ENCODE measurements at places on chromosomes 12 and 14. TPM values are rescaled to one million over a fixed set of nuclear protein-coding genes. Genes with fewer than 3 reads are reported as not detected.

Gene C12orf60
- polyA plus RNA-seq, result 0.95 TPM

GRCh38 chr14:66315548-66315947 is 170.6 kb upstream of the CCDC196 start:
- DNase-seq, result no peak

DNA sequence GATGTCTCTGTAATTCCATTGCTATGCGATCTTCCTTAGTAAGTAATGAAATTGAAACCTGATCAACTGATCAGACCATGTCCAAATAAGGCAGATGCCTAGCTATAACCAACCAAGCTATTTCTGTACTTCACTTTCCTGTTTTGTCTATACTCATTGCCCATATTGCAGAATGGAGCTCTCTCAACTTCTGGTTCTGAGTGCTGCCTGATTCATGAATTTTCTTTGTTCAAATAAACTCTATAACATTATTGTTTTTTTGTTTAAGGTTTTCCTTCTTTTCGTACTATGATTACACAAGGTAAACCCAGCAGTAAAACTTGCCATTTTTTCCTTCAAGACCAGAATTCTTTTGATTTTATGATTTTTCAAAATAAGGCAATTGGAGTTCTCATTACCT is 16.3 kb downstream of the COX16 start:
- no peak for DNase-seq

- no peak for DNase-seq
Measured at GRCh38 chr14:97036086-97036852, 239.1 kb downstream of the VRK1 start.

DNA sequence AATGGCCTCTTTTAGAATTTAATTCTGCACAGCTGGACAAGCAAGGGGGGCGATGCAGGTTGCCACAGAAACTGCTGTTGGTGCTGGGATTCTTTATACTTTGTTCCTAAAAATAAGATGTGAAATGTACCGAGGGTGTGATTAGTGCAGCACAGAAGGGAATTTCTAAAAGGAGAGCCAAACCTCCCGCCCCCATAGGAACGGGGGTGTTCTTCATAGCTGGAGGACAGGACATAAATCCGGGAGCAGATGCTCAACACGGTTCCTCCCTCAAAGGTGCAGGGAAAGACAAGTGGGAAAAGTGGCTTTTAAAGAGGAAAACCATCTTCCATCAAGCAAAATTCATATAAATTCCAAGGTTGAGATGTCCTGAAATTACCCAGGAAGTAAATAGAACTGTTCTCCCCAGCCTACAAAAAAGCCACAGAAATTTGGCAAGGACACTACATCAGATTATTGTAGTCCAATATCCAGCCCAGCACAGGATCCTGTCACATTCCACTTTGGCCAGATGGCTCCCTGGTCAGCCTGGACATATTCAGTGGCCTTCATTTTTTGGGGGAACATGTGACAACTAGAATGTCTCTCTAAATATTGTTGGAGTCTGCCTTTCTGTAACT is 51.4 kb upstream of the TMX1 start:
- DNase-seq, result peak; percentile 22

DNA sequence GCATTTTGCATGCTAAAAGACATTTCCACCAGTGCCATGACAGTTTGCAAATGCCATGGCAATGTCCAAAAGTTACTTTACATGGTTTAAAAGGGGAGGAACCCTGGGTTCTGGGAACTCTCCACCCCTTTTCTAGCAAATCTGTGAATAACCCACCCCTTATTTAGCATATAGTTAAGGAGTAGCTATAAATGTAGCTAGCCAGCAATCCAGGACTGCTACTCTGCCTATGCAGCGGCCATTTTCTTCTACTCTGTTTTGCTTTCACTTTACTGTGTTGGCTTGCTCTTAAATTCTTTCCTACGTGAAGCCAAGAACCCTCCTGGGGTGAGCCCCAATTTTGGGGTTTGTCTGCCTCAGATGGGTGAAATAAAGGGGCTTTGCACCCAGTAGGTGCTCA is 141.0 kb downstream of the PTPN11 start:
- no peak for DNase-seq

Gene KRT6A
- not detected for polyA plus RNA-seq

DNA sequence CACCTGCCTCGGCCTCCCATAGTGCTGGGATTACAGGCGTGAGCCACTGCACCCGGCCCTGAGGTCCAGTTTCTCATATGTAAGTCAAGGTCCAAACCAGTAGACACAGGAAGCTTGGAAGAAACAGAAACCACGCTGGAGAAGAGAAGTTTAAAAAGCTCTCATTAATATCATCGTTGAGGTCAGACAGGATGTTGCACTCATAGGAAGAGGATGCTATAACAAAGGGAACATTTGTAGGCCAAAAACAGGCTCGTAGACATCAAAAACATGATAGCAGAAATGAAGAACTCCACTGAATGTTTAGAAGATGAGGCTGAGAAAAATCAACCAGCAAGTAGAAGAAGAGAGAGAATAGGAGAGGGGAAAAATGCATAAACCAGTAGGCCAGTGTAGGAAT is 46.8 kb downstream of the ACACB start:
- no peak for DNase-seq

DNA sequence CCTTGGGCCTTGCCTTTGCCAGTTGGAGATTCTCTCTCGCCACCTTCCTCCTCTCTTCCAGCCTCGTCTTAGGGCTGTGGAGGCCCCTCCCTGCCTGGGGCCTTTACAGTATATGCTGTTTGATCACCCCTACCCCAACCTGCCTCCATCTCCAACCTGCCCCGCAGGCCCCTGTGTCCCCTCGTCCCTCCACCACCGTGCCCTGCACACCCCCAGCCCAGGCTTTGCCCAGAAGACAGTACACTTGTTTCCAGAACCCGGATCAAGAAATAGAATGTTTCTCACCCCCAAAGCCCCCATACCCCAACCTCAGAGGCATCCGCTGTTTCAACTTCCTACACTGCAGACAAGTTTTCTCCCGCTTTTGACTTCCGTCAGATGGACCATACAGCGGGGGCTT is 202.3 kb upstream of the C14orf180 start:
- no peak for DNase-seq

DNA sequence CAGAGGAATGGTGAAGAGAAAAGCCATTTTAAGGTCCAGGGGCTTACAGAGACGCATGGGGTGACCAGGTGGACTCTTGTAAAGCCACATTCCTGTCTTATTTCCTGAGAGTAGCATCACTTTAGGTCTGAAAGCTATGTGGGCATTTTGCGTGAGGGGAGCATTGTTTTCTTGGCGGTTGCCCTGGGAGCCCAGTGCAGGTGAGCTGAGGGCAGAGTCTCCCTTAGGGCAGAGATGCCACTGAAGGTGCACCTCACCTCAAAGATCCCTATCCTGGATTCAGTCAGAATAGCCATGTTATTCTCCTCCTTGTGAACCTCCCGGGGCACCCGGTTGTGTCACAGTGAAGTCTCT is 12.4 kb downstream of the GLRX5 start:
- no peak for DNase-seq

Gene C12orf50
- 0.54 TPM for polyA plus RNA-seq

Gene STRAP
- 129 TPM for polyA plus RNA-seq

DNA sequence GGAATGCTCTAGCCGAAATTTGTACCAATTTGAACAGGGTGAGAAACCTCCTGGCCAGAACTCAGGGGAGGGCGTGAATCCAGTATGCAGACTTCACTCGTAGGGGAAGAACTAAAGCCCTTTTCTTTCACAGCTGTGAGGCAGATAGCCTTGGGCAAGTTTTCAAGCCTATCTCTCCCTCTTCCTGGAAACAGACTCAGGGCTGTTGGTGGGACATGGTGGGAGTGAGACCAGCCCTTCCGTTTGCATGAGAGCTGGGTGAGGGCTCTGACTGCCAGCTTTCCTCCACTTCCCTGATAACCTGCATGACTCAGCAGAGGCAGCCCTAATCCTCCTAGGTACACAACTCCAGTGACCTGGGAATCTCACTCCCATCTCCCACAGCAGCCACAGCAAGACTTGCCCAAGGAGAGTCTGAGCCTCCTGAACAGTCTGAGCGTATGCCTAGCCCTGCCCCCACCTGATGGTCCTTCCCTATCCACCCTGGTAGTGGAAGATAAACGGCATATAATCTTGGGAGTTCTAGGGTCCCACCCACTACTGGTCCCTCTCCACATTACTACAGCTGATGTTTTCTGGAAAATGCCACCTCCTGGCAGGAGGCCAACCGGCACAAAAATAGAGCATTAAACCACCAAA is 170.1 kb upstream of the AMIGO2 start:
- no peak for DNase-seq

Gene LRRK2
- 6.7 TPM for polyA plus RNA-seq

- DNase-seq, result no peak
Measured at GRCh38 chr12:109680264-109681005, 33.2 kb upstream of the FAM222A start.

- no peak for DNase-seq
Measured at GRCh38 chr12:19654650-19655376, 215.5 kb downstream of the AEBP2 start.

Gene BICD1
- 13.0 TPM for polyA plus RNA-seq

DNA sequence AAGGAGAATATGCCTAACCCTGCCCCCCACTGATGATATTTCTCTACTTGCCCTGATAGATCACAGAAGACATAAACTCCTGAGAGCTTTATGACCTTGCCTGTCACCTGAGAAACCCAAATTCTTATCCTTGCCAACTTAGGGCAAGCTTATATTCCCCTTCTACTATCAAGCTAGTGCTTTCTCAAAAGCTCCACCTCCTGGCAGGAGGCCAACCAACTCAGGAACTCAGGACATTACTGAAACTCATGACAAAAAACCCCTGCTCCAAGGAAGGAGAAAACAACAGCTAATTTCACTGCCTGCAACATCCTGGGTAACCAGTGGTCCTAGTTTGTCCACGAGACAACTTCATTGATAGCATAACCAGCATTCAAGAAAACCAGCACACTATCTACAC is 60.9 kb upstream of the FSCB start:
- no peak for DNase-seq

GRCh38 chr12:24229031-24229700 is 279.7 kb upstream of the SOX5 start:
- DNase-seq, result no peak

Gene RNASE4
- polyA plus RNA-seq, result 3.4 TPM

DNA sequence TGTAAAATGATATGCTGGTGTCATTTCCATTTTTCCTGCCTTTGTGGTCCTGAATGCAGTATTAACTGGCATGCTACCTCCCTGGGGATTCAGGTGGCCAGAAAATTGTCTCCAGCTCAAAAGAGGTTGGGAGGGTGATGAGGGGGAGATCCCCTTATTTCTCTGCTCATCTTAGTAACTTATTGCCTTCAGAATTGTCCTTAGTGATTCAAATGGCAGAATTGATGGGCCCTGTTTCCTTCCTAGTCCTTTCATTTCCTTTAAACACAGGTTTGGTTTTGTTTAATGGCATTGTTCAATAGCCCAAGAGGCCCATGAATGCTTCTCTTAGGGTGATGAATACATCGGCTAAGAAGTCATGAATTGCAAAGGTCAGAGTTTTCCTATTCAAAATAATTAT is 207.0 kb downstream of the SLC41A2 start:
- DNase-seq, result no peak

DNA sequence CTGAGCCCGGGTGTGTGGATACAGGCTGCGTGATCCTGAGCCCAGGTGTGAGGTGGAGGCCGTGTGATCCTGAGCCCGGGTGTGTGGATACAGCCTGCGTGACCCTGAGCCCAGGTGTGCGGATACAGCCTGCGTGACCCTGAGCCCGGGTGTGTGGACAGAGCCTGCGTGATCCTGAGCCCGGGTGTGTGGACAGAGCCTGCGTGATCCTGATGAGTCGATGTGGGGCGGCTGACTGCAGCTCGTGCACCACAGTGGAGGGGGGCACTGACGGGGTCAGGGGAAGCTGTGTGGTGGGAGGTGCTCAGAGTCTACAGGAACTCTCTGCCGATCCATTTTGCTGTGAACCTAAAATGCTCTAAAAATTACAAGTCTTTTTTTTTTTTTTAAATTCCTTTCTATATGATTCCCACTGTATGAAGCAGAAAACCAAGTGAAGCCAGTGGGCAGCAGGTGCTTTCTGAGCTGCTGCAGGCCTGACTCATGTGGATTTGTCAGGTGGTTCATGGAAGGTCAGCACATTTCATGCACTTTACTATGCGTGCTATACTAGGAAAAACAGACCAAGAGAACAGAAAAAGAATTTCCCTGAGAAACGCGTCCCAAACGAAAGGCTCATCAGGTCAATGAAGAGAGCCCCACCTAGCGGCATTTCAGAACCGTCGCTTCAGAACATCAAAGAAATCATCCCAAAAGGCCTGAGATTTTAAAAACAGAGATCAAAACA is 19.3 kb downstream of the BRF1 start:
- DNase-seq, result peak; percentile 80

DNA sequence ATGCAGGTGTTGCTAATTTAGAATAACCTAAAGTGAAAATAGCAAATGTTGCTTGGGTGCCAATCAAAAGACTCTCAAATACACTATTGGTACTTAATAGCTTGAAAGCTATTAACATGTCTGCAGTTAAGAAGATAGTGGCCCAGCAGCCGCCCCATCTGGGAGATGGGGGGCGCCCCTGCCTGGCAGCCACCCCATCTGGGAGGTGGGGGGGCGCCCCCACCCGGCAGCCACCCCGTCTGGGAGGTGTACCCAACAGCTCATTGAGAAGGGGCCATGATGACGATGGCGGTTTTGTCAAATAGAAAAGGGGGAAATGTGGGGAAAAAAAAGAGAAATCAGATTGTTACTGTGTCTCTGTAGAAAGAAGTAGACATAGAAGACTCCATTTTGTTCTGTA is 923.1 kb upstream of the MDGA2 start:
- DNase-seq, result no peak

Gene CDK2
- polyA plus RNA-seq, result 38.8 TPM

GRCh38 chr12:21155522-21156351 is 24.7 kb downstream of the SLCO1B1 start:
- DNase-seq, result no peak

Gene A2M
- 317 TPM for polyA plus RNA-seq

DNA sequence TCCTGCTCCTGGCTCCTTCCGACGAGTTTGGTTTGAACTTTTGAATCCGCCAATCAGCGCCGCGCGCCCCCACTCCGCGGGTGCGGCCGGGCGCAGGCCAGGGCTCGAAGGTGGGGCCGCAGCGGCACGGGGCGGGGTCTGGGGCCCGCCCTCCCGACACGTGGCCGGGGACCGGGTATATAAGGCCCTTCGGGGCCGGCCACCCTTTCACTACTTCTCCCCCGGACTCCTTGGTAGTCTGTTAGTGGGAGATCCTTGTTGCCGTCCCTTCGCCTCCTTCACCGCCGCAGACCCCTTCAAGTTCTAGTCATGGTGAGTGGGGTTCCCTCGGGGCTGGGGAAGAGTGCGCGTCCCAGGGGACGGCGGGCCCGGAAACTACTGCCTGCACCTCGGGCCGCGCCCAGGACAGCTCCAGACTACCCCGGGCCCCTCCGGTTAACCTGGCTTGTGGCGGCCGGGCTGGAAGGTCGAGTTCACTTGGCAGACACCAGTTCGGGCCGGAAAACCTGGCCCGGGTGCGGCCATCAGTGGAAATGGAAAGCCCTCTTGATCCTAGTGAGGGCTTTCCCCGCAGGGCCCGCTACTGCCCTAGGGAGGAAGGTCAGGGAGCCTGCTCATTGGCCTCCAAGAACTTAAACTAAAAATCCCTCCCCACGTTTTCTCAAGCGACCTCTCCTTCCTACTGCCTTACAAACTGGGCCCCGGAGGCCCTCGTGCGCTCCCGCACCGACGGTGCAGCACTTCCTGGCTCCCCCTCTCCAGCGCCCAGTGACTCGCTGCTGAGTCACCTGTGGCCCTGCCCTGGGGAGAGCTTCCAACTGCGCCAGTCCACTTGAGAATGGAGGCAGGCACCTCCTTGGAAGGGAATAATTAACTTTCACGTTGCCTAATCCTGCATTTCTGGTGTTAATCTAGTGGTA is at the start of gene TUBA1C:
Gene TUBA1C (plus strand): TSS at position 210 of the 920 bp plus-strand sequence. CDS start 100 bp downstream, at position 310.
- peak; percentile 92 for DNase-seq
